WTC11 (cell line): ENCODE measurements at places on chromosomes 13 and 19.
A peak's percentile ranks its signal among the peaks of the same experiment; 100 is the strongest.

GRCh38 chr19:784541-784940 lies 12.7 kb upstream of the PTBP1 start:
- no peak for DNase-seq

DNA sequence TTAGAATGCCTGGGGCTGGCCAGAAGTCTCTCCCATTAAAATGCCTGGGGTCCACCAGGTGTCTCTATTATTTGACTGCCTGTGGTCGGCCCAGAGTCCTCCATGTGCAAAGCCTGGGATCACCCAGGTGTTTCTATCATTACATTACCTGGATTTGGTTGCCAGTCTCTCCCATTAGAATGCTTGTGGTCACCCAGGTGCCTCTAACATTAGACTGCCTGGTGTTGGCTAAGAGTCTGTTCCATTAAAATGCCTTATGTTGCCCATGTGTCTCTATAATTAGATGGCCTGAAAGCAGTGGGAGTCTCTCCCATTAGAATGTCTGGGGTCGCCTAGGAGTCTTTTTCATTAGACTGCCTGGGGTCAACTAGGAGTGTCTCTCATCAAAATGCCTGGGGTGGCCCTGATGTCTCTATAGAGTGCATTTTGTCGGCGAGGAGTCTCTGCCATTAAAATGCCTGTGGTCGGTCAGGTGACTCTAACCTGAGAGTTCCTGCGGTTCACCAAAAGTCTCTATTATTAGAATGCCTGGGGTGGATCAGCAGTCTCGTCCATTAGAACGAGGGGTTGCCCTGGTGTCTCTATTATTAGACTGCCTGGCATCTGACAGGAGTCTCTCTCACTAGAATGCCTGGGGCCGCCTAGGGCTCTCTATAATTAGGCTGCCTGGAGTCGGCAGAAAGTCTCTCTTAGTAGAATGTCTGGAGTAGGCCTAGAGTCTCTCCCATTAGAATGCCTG lies 1540.5 kb downstream of the UQCRFS1 start:
- DNase-seq, result no peak

DNA sequence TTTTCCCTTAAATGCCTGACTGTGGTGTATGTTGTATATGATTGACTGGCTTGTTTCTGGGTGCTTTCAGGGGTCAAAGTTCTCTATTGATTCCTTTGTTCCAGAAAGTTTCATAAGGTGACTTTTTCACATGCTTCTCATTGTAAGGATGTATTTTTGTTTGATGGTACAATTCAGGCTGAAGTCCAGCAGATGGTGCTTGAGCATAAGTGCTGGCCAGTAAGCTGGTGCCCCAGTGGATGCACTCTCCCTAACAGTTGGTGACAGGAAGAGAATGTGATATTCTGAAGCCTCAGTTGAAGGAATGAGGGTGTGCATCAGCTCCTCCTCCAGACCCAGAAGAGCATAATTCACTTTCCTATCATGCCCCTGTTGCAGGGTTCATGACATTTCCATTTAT lies 1941.6 kb upstream of the PRR20A start:
- no peak for DNase-seq

- DNase-seq, result no peak
These were observed 84.9 kb downstream of the ZIC5 start for GRCh38 chr13:99886706-99887105.

GRCh38 chr19:38394488-38394887 lies 6.0 kb downstream of the SPRED3 start:
- peak; percentile 99 for DNase-seq

DNA sequence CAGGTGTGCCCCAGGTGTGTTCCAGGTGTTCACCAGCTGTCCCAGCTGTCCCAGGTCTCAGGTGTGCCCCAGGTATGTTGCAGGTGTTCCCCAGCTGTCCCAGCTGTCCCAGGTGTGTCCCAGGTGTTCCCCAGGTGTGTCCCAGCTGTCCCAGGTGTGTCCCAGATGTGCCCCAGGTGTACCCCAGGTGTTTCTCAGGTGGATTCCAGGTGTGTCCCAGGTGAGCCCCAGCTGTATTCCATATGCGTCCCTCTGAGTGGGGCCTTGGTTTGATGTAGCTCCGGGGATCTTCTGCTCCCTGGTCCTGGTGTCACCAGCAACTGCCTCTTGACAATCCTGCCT lies 719 bp upstream of the GRK1 start:
- DNase-seq, result no peak

DNA sequence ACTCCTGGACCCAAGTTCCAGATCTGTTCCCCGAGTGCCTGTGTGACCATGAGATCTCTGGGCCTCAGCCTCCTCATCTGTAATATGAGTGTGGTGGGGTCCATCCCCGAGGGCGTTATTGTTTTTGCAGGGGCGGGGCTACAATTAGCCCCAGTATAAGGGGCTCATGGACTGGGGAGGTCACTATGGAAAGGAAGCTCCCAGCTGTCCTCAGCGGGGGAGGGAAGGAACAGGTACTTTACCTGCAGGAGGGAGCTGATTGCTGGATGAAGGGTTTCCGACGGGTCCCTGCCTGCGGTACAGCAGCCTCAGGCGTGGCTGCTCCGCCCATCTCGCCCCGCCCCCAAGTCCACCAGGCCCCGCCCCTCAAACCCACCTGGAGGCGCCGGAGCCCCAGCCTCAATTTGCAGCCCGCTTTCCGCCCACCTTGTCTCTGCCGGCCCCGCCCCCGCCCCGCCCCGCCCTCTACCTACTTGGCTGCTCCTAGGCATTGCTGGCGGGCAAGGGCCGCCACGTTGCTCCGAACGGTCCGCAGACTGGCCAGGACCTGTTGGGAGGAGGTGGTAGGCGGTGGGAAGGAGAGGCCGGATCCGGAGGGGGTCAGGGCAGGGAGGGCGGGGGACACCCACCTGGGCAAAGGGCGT lies 5.5 kb downstream of the PDE4C start:
- peak; percentile 93 for DNase-seq

DNA sequence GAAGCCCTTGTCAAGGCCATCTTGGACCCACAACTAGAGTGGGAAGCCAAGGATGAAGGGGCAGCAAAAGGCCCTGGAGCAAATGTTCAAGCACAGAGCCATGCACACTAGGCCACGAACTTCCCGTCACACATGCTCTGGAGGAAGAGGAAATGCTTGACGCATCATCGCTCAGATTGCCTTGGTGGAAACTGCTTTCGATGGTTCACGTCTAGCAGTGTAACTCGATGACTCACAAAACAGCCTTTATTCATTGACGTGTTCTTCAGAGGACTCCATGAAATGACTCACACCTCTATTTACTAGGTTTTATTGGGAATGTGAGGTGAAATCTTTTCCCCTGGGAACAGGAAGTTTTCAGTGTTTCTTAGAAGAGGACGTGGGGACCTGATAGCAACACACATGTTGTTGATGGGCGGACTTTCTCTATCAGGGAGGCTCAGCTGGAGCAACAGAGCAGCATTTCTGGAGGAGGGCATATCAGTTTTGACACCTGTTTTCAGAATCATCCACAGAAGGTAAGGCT lies 79.8 kb upstream of the FLT1 start:
- DNase-seq, result no peak

- no peak for DNase-seq
These were observed 10.9 kb upstream of the SPC24 start for GRCh38 chr19:11166281-11167142.

DNA sequence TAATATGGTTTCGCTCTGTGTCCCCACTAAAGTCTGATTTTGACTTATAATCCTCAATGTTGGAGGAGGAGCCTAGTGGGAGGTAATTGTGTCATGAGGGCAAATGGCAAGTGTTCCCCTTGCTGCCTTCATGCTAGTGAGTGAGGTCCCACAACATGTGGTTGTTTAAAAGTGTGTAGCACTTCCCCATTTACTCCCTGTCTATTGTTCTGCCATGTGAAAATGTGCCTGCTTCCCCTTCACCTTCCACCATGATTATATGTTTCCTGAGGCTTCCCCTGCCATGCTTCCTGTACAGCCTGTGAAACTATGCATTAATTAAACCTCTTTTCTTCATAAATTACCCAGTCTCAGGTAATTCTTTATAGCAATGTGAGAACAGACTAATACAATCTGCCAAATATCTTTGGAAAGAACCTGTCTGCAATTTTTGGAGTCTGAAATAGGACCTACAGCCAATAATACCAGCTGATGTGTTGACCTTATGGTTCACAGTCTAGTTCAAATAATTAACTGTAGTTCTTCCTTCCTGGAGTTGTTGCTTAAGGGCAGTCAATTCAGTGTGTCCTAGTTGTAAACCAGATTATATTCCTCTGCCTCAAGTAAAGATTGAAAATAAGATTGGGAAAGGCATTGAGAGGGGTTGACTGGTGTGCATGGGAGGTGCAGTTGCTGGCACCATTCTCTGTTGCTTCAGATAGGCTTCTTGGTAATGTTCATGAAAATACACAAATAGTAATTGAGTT lies 1442.9 kb downstream of the SLITRK1 start:
- no peak for DNase-seq

GRCh38 chr19:45477713-45478453 lies 10.1 kb downstream of the FOSB start:
- DNase-seq, result no peak

- DNase-seq, result no peak
These were observed 49.5 kb downstream of the COL4A1 start for GRCh38 chr13:110257408-110257807.

- peak; percentile 90 for DNase-seq
These were observed 3.0 kb downstream of the GTPBP3 start for GRCh38 chr19:17340302-17340870.

GRCh38 chr13:41858780-41859179 lies 102.1 kb downstream of the VWA8 start:
- no peak for DNase-seq

GRCh38 chr13:32031025-32031814 lies at the start of gene FRY:
TSS of gene FRY (plus strand) at chr13:32031774. CDS start at chr13:32031796, 22 bp downstream.
- DNase-seq, result peak; percentile 85

DNA sequence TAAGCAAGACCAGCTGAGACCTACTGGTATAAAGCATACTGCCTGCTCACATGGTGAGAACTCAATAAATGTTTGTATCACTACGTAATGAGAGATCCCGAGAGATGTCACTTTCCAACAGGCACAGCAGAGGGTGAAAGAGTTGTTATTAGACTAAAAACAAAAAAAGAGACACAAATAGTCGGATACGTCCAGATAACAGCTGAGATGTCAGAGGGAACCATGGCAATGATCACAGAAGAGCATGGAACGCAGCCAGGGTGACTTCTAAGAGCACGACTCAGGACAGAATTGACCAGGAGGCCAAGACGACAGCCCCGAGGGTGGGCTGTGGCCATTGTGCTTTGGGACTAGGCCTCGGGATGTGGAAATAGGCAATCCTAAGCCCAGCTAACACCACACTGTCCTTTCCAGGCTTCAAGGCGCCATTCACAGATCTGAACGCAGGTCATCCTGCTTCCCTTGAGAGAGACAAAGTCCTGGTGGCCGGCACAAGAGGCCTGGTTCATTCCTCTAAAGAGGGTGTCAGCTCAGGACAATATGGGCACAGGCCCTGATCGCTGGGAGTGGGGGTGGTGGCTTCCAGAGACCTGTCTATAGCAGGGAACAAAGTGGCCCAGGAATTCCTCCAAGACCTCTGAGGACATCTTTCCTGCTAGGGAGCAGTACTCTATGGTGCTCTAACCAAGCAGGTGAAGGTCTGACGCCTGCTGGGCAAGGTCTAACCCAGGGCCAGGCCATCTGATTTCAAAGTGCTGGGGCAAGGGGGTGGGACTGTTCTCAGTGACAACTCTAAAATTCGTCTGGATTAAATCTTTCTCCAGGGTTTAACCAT lies 3.2 kb downstream of the SH3GL1 start:
- no peak for DNase-seq

DNA sequence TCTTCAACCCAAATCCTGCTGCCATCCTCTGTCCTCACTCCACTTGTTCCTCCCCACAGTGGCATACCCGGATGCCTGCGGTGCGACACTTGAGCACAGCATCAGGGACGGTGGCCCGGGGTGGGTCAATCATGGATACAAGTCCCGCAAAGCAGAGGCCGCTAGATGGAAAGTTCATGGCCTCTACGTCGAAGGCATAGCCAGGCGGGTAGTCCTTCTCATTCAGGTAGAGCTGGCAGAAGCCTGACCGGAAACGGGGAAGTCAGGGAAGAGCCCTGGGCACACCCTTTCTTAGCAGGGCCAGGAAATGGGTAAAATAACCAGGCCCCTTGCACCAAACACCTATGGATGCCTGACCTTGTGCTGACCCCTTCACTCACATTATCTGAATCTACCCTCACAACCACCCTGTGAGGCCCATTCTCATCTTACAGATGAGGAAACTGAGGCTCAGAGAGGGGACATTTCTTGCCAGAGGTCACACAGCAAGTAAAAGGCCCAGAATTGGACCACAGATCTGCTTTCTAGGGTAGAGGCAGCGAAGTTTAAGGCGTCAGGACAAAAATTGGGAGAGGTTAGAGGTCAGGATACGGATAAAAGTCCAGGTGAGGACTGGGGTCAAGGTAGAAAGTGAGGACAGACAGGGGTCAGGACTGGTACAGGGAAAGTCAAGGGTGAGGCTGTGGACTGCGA lies 6.5 kb downstream of the ATP4A start:
- DNase-seq, result no peak

GRCh38 chr19:16193466-16193865 lies 4.2 kb upstream of the AP1M1 start:
- peak; percentile 41 for DNase-seq

DNA sequence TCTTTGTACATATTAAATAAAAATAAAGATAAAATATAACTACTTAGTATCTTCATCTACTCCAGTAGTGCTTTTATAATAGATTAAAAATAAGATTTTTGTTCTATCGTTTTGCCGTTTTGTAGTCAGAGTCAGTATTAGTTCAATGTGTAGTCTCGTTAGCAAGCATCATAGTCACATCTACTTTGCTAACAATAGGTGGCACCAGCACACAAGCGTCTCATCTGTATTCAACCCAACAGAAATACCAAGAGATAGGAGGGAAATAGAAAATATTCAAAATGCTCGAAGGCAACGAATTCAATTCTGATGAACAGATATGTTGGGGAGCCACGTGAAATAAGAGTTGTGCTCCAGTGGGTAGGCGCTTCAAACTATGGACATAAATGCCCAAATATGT lies 21.4 kb upstream of the MICU2 start:
- no peak for DNase-seq

DNA sequence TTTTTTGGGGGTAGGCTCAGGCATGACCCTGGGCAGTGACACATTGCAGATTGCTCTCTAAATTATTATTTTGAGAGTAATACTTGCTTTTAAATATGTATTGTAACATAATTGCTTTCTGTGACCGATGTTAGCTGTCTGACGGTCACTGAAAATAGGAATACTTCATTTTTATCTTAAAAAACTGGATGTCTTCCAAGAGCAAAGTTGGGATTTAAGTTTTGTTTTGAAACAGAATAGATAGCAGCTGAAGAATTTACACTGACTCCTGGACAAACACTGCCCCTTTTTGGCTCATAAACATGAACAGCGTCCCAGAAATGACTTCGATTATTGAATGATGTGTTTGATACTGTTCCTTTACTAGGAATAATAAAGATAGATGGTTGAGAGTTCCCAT lies 535.9 kb downstream of the GPC5 start:
- DNase-seq, result no peak

GRCh38 chr19:16676101-16676798 lies 15.3 kb downstream of the TMEM38A start:
- no peak for DNase-seq

DNA sequence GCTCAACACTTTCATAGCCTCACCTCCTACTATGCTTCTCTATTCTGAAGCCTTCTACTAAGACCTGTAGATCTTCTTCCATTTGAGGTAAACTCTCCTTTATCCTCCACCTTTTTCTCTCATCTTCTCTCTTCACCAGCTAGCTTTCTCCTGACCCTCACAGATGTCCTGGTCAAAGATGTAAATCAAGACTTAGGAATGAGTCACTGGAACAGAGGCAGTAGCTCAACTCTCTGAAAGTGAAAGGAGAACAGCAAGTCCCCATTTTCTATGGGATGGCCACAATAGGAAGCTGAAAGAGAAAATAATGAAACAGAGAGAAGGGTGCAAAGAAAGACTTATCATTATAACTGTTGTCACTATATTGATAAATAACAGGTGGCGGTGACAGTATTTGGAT lies 86.1 kb upstream of the DOCK9 start:
- no peak for DNase-seq
